AG20443 (cell line): ENCODE measurements at places on chromosomes 1 and 21.

DNA sequence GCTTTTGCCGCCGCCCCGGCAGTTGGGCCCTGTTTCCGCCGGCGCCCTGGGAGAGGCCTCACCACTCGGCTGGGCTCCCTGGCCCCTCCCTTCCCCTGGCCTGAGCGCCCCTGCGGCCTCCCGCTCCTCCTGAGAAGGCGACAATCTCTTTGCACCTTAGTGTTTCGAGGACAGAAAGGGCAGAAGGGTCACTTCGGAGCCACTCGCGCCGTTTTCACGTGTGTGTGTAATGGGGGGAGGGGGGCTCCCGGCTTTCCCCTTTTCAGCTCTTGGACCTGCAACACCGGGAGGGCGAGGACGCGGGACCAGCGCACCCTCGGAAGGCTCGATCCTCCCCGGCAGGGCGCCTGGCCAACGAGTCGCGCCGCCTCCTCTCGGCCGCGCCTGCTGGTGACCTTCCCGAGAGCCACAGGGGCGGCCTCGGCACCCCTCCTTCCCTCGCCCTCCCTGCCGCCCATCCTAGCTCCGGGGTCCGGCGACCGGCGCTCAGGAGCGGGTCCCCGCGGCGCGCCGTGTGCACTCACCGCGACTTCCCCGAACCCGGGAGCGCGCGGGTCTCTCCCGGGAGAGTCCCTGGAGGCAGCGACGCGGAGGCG, 432 bp upstream of the SIM2 start:
- peak; percentile 36 for DNase-seq

GRCh38 chr1:119011706-119012105, 23.6 kb upstream of the TBX15 start:
- DNase-seq: no peak

GRCh38 chr1:151934048-151934493, 24.8 kb upstream of the THEM4 start:
- DNase-seq: peak; percentile 69

- DNase-seq: no peak
Observed at GRCh38 chr1:2982615-2983318, 38.5 kb upstream of the ACTRT2 start.

DNA sequence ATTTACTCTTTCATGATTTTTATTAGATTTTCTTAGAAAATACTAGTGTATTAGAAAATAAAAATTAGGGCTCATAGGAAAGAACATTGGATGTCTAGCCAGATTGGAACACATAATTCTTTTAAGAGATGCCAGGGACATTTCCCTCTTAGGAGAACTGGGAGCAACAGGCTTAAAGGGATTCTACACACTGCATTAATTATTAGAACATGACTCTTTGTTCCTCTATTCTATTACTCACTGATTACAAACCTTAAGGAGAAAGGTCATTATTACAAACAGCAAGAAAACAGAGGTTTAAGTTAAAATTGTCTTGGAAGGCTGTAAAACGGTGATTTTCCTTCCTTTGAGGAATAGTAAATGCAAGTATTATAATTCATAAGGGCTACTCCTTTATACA, 32.9 kb upstream of the VAV3 start:
- DNase-seq: no peak
